T47D (cell line): ENCODE measurements at places on chromosomes 3 and 15.
A peak's percentile ranks its signal among the peaks of the same experiment; 100 is the strongest.

- no peak for DNase-seq
These were observed 493.1 kb downstream of the FHIT start for GRCh38 chr3:60758171-60758570.

DNA sequence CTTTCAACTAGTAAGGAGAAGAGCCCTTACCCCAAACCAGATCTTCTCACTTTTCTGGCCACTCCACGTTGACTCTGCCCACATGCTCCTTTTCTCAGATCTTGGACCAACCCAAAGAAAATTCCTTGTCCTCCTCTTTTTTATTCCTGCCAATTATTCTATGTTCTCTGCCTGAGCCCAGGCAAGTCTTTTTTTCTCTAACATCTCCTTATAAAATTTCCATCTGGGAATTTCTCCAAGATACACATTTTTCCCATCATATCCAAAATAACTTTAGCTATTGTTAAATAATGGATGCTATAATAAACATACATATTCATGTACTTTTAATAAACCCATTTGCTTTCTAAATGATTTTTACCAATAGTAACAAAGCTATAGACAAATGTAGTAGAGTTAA lies 726.0 kb upstream of the ZNF385D start:
- no peak for DNase-seq

DNA sequence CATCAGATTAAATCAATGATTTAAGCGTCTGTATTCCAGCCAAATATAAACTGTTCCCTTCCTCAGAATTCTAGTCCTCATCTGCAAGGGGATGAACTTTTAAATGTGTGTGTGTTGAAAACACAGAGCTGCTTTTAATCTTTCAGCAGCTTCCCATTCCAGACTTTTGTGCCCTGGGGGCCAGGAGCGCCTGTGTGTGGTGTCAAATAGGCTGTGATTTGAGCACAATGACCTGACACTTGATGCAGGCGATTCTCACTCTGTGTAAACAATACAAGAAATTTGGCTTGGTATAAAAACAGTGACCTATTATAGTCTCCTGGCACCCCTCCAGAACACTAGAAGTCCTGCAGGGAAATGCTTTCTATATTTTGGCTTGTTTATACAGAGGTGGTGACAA lies 274.6 kb upstream of the ROPN1 start:
- no peak for DNase-seq

- no peak for DNase-seq
These were observed 27.9 kb downstream of the LNP1 start for GRCh38 chr3:100429187-100429716.

- DNase-seq = no peak
These were observed 93.0 kb downstream of the CPN2 start for GRCh38 chr3:194257916-194258668.

DNA sequence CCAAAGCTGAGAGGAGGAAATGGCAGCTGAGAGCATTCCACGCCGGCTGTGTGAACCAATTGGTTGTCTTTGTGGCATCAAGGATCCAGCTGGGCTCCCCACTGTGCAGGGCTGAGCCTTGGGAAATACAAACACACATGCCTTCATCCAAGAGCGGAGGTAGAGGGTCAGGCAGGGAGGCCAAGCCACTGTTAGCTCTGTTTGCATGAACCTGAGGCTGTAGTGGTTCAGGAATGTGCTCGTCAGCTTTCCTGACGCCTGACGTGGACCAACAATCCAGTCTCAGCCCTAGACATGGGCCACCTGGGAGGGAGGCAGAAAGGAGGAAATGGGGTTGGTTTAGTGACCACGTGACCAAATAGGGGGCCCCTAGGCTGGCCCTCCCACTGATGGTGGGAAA lies 276.9 kb downstream of the TLE3 start:
- no peak for DNase-seq

- no peak for DNase-seq
These were observed 1.3 kb downstream of the MYRIP start for GRCh38 chr3:39810647-39811161.

GRCh38 chr3:55796533-55796932 lies 309.4 kb upstream of the WNT5A start:
- no peak for DNase-seq

DNA sequence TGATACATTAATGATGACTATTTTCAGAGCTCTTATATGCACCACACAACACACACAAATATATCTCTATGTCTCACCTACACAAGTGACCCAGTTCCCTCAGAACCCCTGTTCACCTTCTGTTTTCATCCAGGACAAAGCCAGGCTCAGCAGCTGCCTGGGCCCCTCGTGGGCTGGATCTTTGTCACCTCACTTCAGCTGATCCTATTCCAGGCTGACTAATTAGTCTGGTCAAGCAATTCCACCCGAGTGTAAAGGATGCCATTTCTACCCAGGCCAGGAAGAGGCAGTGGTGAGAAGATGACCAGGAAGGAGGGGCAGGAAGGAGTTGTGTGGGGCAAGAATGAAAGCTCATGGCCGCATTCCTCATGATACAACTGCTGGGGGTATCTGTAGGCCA lies 62.3 kb downstream of the DHX30 start:
- no peak for DNase-seq

GRCh38 chr15:99239545-99240198 lies 9.7 kb downstream of the TTC23 start:
- no peak for DNase-seq

GRCh38 chr3:162193148-162194095 lies 696.8 kb downstream of the OTOL1 start:
- DNase-seq = no peak

- no peak for DNase-seq
These were observed 171.6 kb downstream of the SV2B start for GRCh38 chr15:91271565-91272153.

DNA sequence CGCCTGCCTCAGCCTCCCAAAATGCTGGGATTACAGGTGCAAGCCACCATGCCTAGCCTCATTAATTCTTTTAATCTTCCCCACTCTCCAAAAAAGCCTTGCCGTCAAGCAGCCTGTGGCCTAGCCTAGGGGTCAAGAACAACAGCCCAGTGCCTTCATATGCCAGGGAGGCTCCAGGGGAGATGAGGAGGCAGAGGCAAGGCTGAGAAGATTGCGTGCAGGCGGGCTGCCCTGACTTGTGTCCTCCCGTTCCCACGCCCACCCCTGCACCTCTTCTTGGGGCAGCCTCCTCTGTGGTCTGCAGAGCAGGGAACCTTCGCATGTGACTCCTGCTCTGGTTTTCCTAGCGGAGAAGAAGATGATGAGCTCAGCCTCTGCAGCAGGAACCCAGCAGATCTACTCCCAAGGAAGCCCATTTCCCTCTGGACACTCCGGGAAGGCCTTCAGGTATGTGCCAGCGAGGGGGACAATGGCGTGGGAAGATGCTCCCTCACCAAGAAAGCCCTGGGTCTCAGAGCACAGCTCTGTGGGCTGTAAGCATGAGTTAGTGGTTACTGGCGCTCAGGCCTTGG lies 118.5 kb upstream of the ABHD17C start:
- DNase-seq = no peak

DNA sequence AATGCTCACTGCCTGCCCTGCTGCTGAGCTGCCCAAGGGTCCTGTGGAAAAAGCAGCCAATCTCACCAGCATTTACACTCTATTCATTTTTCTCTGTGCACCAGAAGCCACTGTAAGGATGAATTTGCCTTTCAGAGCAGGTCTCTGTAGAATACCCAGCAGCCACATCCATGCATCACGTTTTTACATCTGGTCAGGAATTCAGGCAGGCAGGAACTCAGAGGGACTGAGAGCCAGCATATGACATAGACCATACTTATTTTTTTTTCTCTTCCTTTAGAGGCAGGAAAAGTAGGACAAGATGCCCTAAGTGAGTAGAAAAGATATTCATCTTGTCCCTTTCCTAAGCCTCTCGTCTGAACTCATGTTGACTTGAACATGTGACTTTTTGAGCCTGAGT lies 292.7 kb downstream of the EPHB1 start:
- DNase-seq = no peak

- no peak for DNase-seq
These were observed 643.0 kb downstream of the NAALADL2 start for GRCh38 chr3:175502155-175502554.

- DNase-seq = no peak
These were observed 17.9 kb downstream of the SHF start for GRCh38 chr15:45169608-45170480.

DNA sequence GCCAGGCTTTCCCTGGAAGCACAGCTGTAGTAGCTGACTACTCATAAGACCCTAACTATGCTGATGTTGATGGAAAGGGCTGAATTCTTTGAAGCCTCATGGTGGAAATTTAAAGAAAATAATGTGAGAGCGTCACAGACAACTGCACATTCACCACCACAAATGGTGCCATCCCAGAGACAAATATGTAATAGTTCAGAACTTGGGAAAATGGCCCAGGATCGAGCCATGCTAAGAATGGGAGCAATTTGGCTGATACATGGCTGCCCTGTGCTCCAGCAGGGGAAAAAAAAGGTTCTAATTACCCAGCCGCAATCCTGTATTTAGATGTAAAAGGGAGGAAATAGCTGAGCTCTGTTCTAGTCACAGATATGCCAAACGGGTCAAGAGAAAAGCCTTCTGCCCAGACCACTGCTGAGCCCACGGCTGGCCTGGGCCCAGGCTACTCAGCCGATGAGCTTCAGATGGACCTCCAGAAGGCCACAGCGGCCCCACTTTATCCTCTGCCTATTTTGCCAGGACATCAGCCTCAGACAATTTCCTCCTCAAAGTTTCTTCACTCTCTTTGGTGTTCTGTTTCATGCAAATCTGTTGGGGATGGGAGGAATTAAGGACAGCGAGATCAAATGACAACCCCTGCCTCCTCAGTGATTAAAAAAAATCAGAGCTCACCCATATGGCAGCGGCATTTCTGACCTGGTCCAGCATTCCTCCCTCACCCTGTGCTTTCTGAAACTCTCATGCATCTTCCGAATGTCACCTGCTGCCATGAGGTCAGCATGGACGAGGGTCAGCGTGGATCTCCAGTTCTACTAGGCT lies 54.5 kb upstream of the MEX3B start:
- DNase-seq = no peak

DNA sequence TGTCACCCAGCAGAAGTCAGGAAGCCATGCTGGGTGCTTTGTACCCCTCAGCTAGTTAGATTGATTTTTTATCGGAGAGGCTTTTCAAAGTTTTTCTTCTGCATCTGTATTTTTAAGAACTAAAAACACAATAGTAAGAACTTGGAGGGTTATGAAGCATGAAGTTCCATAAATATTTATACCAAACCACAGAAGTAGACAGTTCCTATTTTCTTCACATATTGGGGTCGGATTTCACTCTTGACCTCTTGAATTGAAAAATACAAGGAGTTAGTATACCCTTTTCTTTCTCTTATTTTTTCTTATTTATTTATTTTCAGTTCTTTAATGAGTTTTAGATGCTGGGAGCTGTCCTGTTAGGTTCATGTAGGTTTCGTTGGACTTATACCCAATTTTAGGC lies 35.1 kb downstream of the SLC25A26 start:
- no peak for DNase-seq

- no peak for DNase-seq
These were observed 596.6 kb upstream of the AGTR1 start for GRCh38 chr3:148101061-148101460.

GRCh38 chr3:64759811-64760210 lies 72.0 kb upstream of the ADAMTS9 start:
- DNase-seq = no peak

GRCh38 chr15:91342097-91342496 lies 242.0 kb downstream of the SV2B start:
- no peak for DNase-seq

DNA sequence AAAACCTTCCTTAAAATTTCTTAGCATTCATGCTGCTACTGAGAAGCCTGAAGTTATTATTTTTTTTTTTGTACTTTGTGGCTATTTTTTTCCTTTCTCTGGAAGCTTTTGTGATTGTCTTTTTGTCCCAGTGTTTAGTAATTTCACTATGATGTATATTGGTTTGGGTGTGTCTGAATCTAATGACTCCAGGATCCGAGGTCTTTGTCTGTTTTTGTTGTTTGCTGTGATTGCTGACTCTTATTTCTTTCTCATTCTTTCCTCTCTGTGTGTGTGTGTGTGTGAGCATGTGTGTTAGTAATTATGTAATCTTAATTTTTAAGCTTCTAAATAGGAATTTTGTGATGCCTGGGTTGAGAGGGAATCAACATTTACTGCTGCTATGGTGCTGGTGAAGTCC lies 152.0 kb downstream of the RAP2B start:
- no peak for DNase-seq

GRCh38 chr15:35519541-35520149 lies 26.3 kb downstream of the DPH6 start:
- peak; percentile 64 for DNase-seq

- DNase-seq = no peak
These were observed 25.5 kb upstream of the TMOD3 start for GRCh38 chr15:51803965-51804364.

- no peak for DNase-seq
These were observed 96.0 kb downstream of the MEGF11 start for GRCh38 chr15:66157507-66157906.

GRCh38 chr15:68552344-68552743 lies 26.4 kb upstream of the CORO2B start:
- DNase-seq = no peak

DNA sequence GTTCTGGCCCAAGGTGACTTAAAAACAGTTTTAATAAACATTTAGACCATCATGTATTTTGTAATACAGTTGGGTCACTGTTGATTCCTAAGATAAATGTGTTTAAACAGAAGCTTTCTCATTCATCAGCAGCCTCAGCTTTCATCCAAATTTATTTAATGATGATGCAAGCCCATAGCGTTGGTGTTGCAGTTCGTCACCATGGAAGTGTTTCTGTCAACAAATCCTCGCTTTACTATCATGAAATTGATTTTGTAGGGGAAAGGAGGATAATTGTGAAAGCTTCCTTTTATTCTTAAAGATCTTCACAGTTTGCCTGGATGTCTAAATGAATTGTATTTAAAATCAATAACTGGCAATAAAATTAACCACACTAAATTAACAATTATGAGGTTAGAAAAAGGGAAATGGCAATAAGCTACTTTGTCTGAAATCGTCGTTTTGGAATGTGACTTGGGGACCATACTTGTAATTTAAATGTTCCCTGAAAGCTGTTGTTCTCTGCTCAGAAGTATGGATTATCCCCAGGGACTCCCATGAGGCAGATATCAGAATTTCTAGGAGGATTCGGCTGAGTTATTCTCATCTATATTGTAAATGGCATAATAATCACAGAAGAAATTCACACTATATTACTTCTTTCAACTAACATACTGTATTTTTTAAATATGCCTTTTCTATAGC lies 29.0 kb downstream of the CMSS1 start:
- DNase-seq = no peak

DNA sequence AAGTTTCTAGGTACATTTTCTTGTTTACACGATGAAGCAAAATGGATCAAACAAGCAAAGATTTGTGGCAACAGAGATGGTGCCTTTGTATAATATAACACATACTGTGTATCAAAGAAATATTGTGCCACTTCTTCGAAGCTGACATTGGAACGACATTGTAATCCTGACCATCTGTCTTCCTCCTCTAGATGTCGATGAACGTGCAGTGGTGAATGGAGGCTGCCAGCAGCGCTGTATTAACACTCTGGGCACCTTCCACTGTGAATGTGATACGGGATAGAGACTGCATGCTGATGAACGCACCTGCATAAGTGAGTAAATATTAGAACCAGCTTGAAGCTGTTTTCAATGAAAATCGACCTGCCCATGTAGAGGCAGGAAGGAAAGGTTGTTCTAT lies 613.3 kb upstream of the GOLIM4 start:
- no peak for DNase-seq
